ENCODE measurements at places on chromosomes 1 and 21.
A peak's percentile ranks its signal among the peaks of the same experiment; 100 is the strongest.

GRCh38 chr1:16167331-16168143, 11.7 kb upstream of the EPHA2 start:
- peak; percentile 26 for DNase-seq

- no peak for DNase-seq
Observed at GRCh38 chr1:86101616-86102015, 55.0 kb downstream of the COL24A1 start.

DNA sequence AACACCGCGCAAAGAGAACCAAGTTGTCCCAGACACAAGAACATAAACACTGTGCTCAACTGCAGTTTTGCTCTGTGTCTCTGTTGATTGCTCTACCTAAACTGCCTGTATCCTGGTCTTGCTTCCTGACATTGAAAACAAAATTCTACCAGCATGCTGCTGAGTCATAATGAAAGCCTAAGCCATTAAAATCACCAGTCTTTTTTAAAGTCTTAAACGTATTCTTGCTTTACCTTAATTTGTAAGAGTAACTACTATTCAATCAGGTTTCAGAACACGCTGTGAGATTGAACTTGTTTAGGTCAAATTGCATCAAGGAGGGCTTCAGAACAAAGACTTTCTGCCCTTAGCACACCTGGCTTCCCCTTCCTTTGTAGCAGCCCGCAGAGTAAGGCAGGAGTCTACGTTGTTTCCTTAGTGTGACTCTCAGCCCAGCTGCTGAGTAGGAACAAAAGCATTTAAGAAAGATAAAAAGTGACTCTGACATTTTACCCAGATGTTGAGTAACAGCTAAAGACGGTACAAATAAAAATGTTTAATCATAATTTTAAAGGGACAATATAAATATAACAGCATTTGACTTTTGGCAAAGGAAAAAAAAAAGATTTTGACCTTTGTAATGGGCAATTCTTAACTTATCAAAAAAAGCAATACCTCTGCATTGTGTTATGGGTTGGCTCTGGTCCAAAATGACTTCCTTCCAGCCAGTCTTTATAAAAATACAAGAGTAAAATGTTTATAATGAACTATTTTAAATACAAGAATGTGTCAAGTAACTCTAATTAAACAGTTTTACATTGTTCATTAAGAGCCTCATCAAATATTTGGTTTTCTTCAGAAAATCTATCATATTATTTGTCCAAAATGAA, 186.9 kb upstream of the ADGRL4 start:
- no peak for DNase-seq

GRCh38 chr1:214966346-214966745, 116.2 kb upstream of the KCNK2 start:
- DNase-seq, result no peak

DNA sequence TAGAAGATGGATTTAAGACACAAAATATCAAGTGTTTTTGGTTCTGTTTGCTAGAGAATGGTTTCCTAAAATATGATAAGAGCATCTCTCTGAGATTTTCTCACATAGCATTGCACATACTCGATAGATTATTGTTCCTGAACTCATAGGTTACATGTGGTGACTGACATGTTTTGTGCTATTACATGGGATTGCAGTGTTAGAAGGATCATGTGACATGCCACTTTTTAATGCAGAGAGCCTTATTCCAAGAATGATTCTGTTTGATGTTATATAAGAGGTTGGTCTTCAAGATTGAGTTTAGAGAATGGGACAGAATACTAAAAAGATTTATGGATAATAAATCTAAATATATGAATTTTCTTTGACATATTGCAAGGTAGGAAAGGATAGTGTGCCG, 34.4 kb upstream of the SPAG17 start:
- DNase-seq, result no peak

DNA sequence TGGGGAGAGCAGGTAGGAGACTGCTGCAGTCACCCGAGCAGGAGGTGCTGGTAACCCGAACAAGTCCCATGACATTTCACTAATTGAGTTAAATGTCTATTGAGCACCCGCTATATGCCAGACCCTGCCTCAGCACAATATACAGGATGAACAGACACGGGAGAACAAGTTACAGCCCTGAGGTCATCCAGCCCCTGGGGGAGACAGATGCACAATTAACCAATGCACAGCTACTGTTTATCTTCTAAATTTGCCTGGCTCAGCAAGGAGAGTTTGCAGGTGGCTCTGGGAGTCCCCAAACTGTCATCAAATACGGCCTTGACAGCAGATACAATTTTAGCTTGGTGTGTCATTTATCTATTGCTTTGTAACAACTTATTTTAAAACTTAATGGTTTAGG, 18.1 kb downstream of the CITED4 start:
- no peak for DNase-seq

DNA sequence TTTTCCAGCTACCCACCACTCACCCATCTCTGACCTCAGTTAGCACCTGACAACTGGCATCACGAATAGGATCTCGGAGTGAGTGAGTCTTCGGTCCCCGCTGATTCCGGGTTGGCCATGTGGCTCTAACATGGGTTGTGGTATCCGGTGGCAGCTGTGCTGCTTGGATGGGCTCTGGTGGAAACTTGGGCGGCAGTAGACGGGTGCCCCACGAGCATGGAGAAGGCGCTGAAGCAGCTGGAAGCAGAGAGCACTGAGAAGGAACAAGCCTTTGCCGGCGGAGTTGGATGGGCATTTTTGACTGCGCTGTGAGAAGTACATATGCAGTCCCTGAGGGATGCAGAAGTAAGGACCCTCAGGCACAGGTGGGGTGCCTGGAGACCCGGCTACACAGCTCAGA, 1044.0 kb upstream of the ADGRL4 start:
- DNase-seq, result no peak

Data from stimulated activated CD8-positive, alpha-beta memory T cell treated with anti-CD3 and anti-CD28 coated beads, Interleukin-2, amount 100 ng/mL, for 48 hours (primary cell).